ENCODE measurements at places on chromosomes 5 and 9.

- no peak for DNase-seq
Observed at GRCh38 chr5:143031781-143032580, 261.8 kb downstream of the ARHGAP26 start.

DNA sequence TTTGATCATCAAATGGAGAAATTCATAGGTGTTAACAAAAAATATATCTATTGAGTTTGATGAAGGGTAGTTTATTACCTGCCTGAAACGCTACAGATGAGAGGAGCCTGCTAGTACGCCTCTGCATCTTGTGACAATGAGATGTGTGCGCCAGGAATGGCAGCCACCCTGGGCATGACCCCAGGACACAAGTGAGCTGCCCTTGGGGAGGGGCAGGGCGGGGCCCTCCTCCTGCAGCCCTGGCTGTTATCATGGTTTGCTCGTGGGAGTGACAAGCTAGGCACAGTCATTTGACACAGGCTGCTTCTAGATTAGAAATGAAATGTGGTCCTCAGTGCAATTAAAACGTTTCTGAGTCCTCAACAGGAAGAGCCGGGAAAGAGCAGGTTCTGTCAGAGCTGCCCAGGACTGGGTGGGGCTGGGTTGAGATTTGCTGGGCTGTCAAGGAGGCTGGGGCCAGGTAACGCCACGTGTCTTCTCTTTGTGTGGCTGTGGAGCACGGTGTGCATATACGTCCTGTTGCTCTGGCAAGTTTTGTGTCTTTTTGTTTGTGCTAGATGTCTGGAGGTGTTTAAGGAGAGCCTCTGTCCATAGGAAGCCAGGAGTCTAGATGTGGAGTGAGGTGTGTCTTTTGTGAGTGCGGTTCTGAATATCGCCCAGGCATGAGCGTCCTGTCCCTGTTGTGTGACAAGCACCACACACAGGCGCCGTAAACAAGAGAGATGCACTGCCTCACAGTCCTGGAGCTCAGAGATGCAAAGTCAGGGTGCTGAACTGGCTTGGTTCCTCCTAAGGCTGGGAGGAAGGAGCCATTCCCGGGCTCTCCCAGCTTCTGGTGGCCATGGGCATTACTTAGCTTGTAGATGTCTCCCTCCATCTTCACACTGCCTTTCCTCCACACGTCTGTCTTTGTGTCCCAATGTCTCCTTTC lies 129.0 kb upstream of the IRX4 start:
- no peak for DNase-seq

DNA sequence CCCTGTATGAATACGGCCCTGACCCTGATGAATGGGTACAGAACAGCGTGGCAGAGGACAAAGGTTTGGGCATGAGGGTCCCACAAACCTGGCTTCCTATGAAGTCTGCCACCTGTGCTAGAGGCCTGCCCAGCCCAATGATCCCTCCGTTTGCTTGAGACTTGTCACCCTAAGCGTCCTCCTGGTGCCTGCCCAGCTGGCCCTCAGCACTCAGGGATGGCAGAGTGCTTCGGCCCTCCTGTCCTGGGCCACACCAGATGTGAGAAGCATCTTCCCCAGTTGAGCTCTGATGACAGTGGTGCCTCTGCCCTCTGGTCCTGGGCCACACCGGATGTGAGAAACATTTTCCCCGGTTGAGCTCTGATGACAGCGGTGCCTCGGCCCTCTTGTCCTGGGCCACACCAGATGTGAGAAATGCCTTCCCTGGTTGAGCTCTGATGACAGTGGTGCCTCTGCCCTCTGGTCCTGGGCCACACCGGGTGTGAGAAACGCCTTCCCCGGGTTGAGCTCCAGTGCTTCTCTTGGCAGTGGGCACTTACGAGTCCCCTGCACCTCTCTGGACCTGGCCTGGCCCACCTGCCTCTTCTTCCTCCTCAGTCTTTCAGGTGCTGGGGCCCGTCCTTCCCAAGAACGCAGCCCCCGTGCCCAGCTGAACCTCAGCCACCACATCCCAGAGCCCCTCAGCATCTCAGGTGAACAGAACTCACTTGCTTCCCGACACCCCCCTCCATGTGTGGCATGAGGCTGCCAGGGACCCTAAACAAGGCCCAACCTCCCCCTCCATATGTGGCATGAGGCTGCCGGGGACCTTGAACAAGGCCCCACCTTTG lies 253.1 kb upstream of the IRX1 start:
- no peak for DNase-seq

- no peak for DNase-seq
Observed at GRCh38 chr5:138962614-138963370, 87.7 kb upstream of the LRRTM2 start.

DNA sequence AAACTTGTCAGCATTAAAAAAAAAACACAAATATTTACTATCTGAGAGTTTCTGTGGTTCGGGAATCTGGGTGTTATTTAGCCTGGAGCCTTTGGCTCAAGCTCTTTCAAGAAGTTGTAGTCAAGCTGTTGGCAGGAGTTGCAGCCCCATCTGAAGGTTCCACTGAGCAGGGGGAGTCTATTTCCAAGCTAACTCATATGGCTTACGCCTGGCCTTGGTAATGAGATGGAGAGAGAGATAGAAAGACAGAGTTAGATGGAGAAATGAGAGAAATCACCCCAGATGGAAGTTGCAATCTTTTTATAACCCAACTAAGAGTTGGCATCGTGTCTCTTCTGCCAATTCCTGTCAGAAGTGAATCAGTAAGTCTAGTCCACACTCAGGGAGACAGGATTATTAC lies 1075.2 kb upstream of the SEMA6A start:
- no peak for DNase-seq

DNA sequence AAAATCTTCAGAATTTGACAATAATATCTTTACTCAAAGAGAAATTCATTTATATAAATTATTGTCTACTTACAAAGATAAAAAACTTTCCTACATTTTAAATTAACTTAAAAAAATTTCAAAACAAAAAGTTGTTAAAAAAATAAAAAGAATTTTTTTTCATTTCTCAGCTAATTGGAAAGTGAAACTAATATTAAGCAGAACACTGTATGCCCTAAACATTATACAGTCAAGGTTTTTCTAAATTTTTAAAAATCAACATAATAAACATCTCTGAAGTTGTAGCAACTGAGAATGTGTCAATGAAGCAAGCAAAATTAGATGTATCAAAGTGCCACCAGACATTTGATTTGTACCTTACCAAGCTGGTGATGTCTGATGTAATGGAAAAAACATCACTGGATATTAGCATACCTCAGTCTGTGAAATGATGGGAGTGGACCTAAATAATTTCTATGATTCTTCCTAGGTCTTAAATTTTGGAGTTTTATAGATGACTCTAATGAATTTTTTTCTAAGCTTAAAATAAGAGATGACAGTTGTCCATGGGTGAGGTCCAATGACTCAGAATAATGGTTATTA lies 290.1 kb downstream of the ADAMTS6 start:
- DNase-seq, result no peak

DNA sequence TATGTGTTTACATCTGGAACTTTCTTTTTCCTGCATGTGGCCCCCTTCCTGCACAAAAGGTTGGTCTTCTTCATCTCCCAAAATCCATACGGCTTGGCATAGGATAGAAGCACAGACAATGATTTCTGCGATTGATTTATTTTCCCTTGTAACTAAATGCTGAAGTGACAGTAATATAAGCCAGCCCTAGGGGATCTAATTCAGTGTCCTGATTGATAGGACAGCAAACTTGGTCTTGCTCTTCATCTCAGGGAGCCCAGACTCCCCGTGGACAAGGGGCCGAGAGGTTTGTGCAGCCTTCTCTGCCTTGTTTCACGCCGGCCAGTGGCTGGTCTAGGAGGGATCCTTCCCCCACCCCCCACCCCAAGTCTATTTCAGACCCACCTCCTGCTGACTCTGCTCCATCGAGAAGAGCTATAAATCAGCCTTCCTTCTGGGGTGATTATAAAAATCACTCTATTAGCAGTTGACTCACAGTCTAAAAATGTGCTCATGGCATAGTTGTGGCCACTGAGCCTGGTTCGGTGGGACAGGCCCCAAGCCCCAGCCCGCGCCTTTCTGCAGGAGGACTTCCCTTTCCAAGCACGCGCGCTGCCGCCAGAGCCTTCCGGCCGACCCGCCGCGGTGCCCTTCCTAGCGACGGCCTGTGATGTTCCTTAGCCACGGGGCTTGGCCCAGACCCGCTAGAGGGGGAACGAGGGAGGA lies 89.8 kb upstream of the COL5A1 start:
- DNase-seq, result no peak

- DNase-seq, result no peak
Observed at GRCh38 chr5:15499528-15500324, at the start of gene FBXL7. Gene FBXL7, plus strand, starts transcription at chr5:15500180.

DNA sequence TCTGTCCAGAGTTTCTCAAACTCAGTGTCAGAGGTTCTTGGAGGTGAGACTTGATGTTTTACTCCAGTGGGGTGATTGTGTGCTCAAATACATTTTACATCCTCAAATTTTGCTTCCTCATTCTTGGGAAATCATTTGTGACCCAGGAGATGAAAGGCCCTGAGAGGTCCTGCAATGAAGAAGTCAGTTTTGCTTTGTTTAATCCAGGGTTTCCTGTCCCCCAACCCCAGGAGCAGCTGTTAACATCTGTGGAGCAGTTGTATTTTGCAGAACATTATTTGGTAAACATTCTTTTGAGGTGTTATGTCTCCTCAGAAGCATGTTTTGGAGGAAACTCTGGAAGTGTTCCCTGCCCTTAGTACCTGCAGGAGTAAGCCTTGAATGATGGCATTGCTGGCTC lies 59.8 kb downstream of the DAB2IP start:
- DNase-seq, result no peak

DNA sequence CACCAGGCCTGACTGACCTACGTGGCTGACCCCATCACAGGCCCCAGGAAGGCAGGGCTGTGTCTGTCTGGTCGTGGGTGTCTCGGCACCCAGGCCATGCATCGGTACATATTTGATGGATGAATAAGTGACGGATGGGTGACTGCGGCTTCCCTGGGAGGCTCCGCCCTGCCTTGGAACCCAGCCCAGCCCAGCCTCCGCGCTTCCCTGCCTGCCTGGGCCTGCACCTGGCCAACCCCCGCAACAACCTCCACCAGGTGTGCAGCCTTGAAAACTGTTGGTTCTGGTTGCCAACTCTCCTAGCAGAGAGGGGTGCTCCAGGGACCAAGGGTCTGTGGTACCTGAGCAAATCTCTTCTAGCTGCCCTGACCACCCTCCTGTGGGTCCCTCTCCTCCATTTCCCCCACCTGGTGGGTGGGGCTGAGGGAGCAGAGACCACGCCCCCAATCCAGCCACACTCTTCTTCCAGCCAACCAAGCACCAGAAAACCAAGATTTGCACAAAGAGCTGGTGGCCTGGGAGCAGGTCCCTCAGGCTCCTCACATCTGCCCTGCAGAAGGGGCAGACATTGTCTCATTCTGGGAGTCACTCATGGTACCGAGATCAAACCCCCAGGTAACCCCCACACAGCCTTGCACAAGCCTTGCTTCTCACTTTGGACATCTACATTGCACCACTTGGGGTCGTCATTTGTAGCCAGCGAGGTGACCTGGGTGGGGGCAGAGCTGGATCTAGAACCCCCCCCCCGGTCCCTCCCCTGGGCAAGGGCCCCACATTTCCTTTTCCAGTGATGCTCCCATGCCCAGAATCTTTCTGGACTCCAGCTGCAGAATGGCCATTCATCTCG lies 100.6 kb upstream of the IER5L start:
- no peak for DNase-seq

DNA sequence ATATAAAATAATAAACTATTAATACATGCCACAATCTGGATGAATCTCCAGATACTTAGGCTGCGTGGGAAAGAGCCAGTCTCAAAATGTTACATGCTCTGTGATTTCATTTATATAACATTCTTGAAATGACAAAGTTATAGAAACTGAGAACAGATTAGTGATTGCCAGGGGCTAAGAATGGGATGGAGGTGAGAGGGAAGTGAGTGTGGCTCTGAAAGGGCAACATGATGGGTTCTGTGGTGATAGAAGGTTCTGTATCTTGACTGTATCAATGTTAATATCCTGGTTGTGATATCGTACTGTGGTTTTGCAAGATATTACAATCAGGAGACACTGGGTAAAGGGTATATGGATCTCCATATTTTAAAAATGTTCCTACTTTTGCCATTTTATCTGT lies 50.7 kb downstream of the SPEF2 start:
- DNase-seq, result no peak

- no peak for DNase-seq
Observed at GRCh38 chr9:99720455-99721050, 101.1 kb upstream of the NR4A3 start.

DNA sequence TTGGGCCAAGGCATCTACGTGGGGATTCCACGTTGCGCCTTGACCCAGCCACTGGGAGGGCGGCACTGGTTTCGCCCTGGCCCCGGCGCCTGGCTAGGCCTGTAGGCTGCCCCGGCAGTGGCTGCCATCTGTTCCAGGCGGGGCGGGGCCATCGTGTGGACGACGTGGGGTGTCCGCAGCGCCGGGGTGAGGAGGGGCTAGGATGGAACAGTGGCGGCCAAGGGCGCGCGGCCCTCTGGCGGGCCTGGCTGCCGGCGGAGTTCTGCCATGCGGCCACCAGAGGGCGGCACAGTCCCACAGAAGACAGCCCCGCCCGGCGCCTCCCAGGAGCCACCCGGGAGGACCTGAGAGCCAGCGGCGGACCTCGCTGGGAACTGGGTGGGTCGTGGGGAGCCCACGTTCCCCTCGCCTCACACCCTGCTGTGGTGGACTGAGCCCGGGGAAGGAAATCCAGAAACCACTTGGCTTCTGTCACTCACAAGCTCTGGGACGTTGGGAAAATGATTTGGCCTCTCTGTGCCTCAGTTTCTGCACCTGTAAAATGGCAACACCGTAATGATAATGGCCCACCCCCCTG lies 22.6 kb upstream of the RAPGEF1 start:
- DNase-seq, result no peak

DNA sequence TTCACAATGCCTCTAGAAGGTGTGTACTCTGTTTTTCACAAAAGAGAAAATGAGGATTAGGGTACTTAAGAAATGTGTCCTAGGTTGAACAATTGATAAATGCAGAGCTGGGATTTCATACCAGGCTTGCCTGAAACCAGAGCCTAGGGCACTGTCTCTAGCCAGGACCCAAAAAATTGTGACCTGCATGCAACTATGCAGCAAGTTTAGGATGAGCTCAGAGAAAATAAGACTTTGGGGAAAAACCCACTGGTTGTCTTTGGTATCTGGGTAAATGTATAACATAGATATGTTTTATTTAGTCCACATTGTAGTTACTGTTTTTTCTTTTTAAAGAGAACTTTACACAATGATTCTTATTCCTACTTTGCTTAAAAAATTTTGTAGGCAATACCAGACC lies 177.1 kb upstream of the SEMA6A start:
- no peak for DNase-seq

DNA sequence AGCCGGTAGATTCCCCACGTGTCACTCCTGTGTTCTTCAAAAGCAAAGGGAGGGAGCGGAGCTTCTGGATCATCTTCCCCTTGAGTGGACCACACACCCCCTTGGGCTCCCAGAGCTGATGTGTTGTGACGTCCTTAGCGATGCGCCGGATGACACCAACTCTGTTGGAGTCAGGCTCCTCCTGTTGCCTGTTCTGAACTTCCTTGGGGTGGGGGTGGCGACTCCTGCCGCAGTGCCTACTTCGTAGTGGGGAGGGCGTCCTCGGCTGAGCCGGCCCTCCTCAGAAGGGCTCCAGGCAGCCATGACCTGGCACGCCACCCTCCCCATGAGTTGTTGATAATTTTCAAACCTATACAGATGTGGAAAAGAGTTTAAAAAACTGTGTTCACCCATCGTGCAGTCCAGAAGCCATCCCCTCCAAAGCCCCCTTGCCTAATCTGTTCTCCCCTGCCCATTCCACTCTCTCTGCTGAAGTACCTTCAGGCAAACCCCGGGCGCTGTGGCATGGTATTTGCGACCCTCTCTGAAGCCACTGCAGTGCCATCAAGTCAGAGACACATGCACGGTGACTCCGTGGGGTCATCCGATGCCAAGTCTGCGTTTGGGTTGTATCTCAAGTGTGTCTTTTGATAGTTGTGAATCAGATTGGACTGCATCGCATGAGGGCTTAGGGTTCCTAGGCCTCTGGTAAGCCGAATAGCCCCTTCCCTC lies 16.7 kb downstream of the EXOC3 start:
- DNase-seq, result no peak
